ENCODE measurements at places on chromosomes 16 and 17.
A peak's percentile ranks its signal among the peaks of the same experiment; 100 is the strongest.

- H3K4me3 ChIP-seq = no peak overlapping the region
- no peak for DNase-seq
- H3K27ac ChIP-seq = no peak overlapping the region
- H3K27me3 ChIP-seq = no peaks in the 10 kb centered on the region
- peaks cover 16% of the 10 kb centered on the region for H3K4me1 ChIP-seq
Observed at GRCh38 chr17:31248986-31249834, 47.8 kb downstream of the OMG start.

GRCh38 chr17:79082311-79083190 is 7.9 kb downstream of the ENGASE start:
- no peak overlapping the region for H3K4me3 ChIP-seq
- no peaks in the 10 kb centered on the region for H3K27me3 ChIP-seq
- peak; percentile 41 for DNase-seq
- no peak overlapping the region for H3K27ac ChIP-seq

- H3K36me3 ChIP-seq = no peaks in the 10 kb centered on the region
- no peaks in the 10 kb centered on the region for H3K4me1 ChIP-seq
- no peaks in the 10 kb centered on the region for H3K27me3 ChIP-seq
- no peak overlapping the region for H3K27ac ChIP-seq
- DNase-seq = no peak
Observed at GRCh38 chr17:6145946-6146345, 75.8 kb downstream of the WSCD1 start.

- H3K4me1 ChIP-seq = no peaks in the 10 kb centered on the region
- no peaks in the 10 kb centered on the region for H3K27me3 ChIP-seq
- H3K36me3 ChIP-seq = no peaks in the 10 kb centered on the region
- no peak overlapping the region for H3K4me3 ChIP-seq
Observed at GRCh38 chr16:10664720-10665126, 30.0 kb downstream of the TEKT5 start.

DNA sequence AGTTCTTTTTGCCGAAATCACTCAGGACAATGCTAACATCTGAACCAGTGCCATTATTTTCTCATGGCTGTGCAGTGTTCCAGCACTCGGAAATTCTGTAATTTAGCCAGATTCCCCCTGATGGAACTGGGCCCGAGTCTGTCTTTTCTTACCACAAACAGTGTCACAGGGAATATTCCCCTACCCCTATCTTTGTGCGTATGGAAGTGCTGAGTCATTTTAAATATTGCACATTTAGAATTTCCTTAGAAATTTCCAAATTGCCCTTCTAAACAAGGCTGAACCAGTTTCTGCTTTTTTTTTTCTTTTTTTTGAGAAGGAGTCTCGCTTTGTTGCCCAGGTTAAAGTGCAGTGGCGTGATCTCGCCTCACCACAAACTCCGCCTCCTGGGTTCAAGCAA is 88.0 kb upstream of the CREBBP start:
- no peak overlapping the region for H3K4me3 ChIP-seq
- no peak overlapping the region for H3K27ac ChIP-seq
- no peaks in the 10 kb centered on the region for H3K4me1 ChIP-seq
- DNase-seq = no peak
- H3K36me3 ChIP-seq = peaks cover 2% of the 10 kb centered on the region

DNA sequence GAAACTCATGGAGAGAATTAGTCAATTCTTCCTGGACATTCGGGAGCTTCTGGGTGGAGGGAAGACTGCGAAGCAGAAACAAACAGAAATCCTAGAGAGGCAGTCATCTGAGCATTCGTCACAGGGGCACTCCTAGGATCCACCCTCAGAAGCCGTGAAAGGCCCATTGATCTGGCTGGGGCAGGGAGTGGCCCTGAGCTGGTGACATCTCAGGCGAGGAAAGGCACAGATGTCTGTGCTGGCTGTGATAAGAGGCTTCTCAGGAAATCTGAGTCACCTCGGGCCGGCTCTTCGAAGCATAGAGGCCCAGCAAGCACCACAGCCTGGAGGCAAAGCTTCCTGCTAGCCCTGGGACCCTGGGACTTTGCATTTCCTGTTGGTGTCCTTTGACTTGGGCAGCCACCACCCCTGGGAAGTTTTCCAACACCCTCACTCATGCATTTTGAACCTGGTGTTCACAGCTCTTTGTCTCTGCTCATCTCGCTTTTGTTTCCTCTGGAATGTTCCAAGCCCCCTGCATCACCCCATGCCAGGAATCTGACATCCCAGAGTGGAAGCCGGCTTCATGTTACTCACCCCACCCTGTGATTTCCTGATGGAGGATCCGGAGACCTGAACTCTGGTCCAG is 23.3 kb upstream of the CDRT4 start:
- no peaks in the 10 kb centered on the region for H3K36me3 ChIP-seq
- no peaks in the 10 kb centered on the region for H3K27me3 ChIP-seq
- H3K4me1 ChIP-seq = no peaks in the 10 kb centered on the region
- H3K4me3 ChIP-seq = no peak overlapping the region
- H3K27ac ChIP-seq = no peak overlapping the region
- DNase-seq = peak; percentile 55

GRCh38 chr17:33927732-33928133 is 327.4 kb upstream of the CCL2 start:
- H3K4me3 ChIP-seq = no peak overlapping the region
- no peaks in the 10 kb centered on the region for H3K4me1 ChIP-seq
- H3K27me3 ChIP-seq = no peaks in the 10 kb centered on the region
- no peaks in the 10 kb centered on the region for H3K36me3 ChIP-seq
- DNase-seq = no peak
- H3K27ac ChIP-seq = no peak overlapping the region

DNA sequence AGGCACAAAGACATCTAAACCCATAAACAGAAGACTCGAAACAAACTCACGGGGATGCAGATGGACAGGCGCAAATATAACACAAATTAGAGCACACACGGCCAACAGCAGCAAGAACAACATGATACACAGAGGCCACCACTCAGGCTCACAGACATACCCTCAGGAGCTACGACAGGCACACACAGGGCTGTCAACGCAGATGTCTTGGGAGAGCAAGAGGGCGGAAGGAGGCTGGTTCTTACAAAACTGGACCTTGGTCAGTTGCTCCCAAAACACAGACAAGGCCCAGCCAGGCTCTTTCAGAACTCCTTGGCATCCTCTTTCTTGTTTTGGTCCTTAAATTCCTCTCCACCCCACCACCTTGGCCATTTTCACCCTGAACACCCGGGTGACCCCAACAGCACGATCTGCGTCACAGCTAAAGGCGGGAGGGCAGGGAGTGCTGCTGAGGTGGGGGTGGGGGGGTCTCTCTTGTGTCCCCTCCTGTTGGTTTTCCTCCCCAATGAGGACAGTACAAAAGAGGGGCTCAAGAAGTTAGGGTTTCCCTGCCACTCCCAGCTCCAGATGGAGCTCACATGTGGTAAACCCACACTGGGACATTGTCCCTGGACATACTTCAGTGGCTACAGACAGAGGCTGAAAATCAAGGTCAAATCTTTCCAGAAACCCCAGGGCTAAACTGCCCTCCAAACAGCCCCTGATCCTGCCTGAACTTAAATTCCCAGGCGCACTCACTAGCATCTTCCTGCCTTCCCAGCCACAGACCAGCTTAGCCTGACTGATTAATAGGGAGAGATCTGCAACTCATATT is 221.3 kb downstream of the C16orf78 start:
- H3K4me1 ChIP-seq = peaks cover 22% of the 10 kb centered on the region
- no peak for DNase-seq
- no peaks in the 10 kb centered on the region for H3K27me3 ChIP-seq

DNA sequence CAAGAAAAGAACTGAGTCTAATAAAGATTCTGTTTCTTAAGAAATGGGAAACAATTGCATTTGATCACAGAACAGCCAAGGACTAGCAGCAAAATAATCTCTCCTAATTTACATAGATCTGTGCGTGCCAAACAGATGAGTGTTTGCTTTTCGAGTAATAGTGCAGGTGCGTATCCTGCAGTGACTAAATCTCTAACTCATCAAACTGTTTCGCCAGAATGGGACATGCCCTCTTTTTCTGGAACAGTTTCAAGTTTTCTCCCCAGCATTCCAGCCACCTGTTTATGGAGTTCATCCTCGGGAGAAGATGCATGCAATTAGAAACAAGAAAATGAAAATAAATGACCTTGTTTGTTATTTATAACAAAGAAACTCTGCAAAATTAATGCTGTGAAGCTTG is 5.7 kb upstream of the TOX3 start:
- no peak overlapping the region for H3K4me3 ChIP-seq
- no peak for DNase-seq
- H3K4me1 ChIP-seq = no peaks in the 10 kb centered on the region
- no peak overlapping the region for H3K27ac ChIP-seq
- H3K27me3 ChIP-seq = no peaks in the 10 kb centered on the region
- H3K36me3 ChIP-seq = no peaks in the 10 kb centered on the region

DNA sequence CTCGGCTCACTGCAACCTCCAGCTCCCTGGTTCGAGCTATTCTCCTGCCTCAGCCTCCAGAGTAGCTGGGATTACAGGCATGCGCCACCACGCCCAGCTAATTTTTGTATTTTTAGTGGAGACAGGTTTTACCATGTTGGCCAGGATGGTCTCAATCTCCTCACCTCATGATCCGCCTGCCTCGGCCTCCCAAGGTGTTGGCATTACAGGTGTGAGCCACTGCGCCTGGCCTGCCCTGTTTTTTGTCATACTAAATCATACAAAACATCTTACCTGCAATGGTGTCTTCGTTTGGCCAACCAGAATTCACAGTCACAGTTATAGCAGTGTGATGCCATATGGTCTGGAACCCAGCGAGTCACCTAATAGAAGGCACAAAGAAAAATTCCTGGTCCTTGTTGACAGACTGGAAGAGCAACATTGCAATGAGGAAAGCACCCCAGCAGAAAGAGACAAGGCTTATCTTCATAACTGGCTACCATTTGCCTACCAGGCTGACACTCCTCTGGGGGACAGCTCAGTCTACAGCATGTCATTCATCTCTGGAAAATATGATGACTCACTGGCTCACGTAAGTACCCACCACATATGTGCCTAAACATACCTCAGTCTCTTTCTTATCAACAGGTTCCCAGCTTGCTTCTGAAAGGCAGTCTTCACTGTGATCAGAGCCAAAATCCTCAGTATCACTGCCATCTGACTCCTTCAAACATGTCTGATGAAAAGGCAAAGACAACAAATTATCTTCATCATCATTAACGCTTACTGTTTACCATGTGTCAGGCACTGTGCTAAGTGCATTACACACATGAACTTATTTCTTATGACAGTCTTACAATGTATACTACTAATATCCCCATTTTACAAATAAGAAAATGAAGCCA is 4.3 kb upstream of the HSF5 start:
- H3K4me3 ChIP-seq = no peak overlapping the region
- H3K36me3 ChIP-seq = no peaks in the 10 kb centered on the region
- no peak for DNase-seq

DNA sequence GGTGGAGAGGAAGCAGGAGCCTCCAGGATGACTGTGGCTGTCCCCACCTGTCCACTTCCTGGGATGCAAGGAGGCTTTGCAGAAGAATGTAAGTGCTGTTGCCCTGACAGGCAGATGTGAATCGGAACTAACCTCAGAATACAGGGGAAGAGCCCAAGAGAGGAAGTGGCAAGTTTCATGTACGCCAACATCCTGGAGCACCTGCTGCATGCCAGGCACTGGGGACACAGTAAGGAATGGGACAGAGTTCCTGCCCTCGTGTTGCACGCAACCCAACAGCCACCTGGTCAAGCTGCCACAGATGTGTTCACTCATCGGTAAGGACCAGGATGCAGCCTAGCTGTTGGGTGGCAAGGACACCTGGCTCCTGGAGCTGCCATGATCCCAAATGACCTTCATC is 98.6 kb upstream of the RPL38 start:
- no peaks in the 10 kb centered on the region for H3K36me3 ChIP-seq
- no peaks in the 10 kb centered on the region for H3K4me1 ChIP-seq
- no peak overlapping the region for H3K4me3 ChIP-seq

DNA sequence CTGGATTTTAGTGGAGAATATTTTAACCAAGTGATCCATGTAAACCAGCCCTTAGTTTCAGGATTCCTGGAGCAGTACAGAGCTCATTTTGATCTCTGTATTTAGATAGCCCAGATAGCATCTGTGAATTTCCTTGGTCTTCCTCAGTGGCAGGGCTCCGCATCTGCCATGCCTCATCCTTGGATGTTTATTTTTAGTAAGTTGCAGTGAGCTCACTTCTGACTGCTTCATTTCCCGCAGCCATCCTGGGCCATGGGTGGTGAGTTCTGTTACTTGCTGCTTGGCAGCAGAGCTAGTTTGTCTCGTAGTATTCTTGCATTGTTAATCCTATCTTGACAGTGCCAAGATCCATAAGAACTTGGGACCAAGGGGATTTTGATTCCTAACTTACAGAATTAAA is 33.7 kb downstream of the IST1 start:
- DNase-seq = no peak
- peak overlapping the region; percentile 34 for H3K27ac ChIP-seq
- peaks cover 32% of the 10 kb centered on the region for H3K4me1 ChIP-seq
- H3K36me3 ChIP-seq = no peaks in the 10 kb centered on the region

GRCh38 chr16:66247516-66248481 is 118.7 kb upstream of the CDH5 start:
- peaks cover 10% of the 10 kb centered on the region for H3K4me1 ChIP-seq
- no peak overlapping the region for H3K4me3 ChIP-seq
- H3K36me3 ChIP-seq = no peaks in the 10 kb centered on the region
- H3K27ac ChIP-seq = peak overlapping the region; percentile 71
- no peaks in the 10 kb centered on the region for H3K27me3 ChIP-seq

DNA sequence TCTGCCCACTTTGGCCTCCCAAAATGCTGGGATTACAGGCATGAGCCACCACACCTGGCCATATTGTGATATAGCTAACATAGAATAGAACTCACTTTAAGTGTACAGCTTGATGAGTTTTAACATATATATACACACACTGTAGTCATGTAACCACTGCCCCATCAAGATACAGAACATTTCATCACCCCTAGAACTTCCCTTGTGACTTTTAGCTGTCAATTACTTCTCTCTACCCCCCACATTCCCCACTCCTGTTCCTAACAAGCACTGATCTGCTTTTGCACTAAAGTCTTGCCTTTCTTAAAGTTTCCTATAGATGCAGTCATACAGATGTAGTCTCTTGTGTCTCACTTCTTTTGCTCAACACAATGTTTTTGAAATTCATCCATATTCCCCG is 93.1 kb downstream of the PITPNC1 start:
- no peaks in the 10 kb centered on the region for H3K27me3 ChIP-seq
- H3K27ac ChIP-seq = no peak overlapping the region
- H3K4me3 ChIP-seq = no peak overlapping the region
- peaks cover 16% of the 10 kb centered on the region for H3K4me1 ChIP-seq
- H3K36me3 ChIP-seq = no peaks in the 10 kb centered on the region
- DNase-seq = no peak

DNA sequence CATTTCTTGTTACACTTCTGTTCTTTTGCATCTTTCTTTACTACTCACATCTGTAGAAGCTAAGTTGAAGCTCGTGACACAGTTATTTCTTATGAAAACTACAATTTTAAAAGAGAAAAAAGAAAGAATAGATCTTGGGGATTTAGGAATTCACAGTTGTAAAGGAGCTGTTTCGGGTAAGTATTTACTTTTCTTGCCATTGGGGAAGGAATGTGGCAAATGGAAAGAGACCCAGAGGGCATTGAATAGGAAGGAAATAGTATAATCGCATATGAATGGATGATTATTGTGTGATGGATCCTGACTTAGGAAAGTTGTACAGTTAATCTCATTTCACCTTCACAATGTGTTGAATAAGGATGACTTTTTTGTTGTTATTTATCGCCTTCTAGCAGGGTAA is 914.1 kb upstream of the CDH8 start:
- H3K36me3 ChIP-seq = no peaks in the 10 kb centered on the region
- no peak overlapping the region for H3K27ac ChIP-seq
- no peak overlapping the region for H3K4me3 ChIP-seq
- no peaks in the 10 kb centered on the region for H3K4me1 ChIP-seq
- no peaks in the 10 kb centered on the region for H3K27me3 ChIP-seq

GRCh38 chr17:81200695-81201580 is 21.8 kb downstream of the CEP131 start:
- H3K4me1 ChIP-seq = peaks cover 20% of the 10 kb centered on the region
- DNase-seq = peak; percentile 85
- no peaks in the 10 kb centered on the region for H3K36me3 ChIP-seq

All from testis (tissue), 5 donors.